Aortic smooth muscle cell (primary cell): ENCODE measurements at places on chromosomes 7 and 10. TPM values are rescaled to one million over a fixed set of nuclear protein-coding genes. Genes with fewer than 3 reads are reported as not detected.

Gene ASZ1
- not detected in 2 replicates for total RNA-seq

Gene SPDYE3
- not detected in 2 replicates for total RNA-seq

Gene MMRN2
- total RNA-seq = 12.5 and 13.2 TPM in 2 replicates

Gene PTF1A
- total RNA-seq = not detected in 2 replicates

Gene TSPAN33
- 0.06 and 0.13 TPM in 2 replicates for total RNA-seq

Gene BHLHA15
- total RNA-seq = 0.13 and 0.19 TPM in 2 replicates

Gene IFIT1B
- total RNA-seq = 0.06 TPM in 1 of 2 replicates, not detected in the other

Gene TMEM213
- total RNA-seq = not detected in 2 replicates

Gene NXPH1
- total RNA-seq = not detected in 2 replicates
